ENCODE measurements at places on chromosomes 16 and 17.

GRCh38 chr17:14332331-14332730, 31.4 kb downstream of the HS3ST3B1 start:
- no peak for DNase-seq

DNA sequence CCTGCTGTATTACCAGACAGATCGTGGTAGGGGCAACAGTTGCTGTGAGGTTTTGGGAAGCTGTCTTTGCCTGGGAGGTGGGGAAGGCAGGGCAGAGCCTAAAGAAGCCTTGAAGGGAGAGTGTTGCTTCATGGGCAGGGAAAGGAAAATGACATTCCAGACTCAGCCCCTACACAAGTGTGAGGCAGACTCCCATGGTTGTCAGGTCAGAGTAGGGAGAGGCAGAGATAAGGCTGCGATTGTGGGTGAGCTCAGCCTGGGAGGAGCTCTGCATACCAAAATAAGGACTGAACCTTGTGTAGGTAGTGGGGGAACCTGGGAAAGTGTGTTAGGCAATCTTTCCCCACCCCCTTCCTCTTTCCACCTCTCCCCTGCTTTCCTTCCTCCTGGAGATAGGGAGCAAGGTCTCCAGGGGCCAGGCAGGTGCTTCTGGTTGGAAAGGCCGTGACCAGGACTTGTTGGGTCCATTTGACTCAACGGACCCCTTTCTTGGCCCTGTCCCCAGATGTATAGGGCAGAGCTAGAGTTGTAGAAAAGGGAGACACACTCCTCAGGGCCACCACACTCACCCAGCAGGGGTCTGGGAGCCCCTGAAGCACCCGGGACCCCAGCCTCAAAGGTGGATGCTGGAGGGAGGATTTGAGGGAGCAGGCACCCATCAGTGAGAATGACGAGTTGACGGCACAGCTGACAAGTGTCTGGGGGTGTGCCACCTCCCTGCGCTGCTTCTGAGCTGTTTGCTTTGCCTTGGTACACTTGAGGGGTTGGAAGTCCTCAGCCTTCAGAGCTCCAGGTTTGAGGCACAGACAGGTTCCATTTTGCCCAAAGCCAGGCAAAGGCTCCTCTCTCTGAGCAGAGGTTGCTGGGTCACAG, 18.5 kb upstream of the TOB1 start:
- DNase-seq = no peak

DNA sequence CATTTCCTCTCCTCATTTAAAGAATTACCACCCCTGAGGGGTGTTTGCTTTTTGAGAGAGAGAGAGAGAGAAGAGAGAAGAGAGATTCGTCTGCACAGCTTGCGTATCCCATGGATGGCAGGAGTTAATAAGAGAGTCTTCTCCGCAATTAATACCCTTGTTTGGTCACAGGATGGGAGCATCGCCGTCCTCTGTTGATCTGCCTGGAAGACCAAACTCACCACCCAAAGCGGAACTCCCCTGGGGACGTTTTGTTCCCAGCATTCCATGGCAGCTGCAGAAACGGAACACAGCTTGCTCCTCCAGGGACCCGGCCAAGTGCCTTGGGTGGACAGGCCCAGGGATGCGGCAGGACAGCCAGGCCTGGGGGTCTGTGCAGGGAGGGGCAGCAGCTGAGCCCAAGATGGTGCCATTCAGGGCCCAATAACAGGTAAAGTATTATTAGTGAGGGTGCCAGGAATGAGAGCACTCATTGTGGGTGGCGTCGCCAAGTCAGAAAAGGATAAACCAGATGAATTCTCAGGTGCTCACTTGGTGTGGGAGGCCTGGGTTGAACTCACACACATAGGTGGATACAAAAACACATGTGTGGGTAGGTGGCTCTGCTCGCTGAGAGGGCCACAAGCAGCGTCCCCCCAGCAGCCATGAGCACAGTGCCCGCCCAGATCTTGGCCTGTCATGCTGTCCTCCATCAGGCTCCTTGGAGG, 83.1 kb downstream of the NT5M start:
- no peak for DNase-seq

DNA sequence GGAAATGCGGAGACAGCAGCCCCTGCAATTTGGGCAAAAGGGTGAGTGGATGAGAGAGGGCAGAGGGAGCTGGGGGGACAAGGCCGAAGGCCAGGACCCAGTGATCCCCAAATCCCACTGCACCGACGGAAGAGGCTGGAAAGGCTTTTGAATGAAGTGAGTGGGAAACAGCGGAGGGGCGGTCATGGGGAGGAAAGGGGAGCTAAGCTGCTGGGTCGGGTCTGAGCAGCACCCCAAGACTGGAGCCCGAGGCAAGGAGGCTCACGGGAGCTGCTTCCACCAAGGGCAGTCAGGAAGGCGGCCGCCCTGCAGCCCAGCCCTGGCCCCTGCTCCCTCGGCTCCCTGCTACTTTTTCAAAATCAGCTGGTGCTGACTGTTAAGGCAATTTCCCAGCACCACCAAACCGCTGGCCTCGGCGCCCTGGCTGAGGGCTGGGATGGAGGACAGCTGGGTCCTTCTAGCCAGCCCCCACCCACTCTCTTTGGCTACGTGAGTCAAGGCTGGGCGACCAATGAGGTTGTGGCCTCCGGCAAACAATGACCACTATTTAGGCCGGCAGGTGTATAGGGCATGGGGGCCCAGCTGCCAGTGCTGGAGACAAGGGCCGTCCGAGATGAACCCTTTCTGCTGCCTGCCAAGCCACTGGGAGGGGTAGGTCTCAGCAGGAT, 507 bp downstream of the SERPINF1 start:
- DNase-seq = no peak

GRCh38 chr16:68009157-68009735, 6.5 kb downstream of the DPEP2NB start:
- no peak for DNase-seq

DNA sequence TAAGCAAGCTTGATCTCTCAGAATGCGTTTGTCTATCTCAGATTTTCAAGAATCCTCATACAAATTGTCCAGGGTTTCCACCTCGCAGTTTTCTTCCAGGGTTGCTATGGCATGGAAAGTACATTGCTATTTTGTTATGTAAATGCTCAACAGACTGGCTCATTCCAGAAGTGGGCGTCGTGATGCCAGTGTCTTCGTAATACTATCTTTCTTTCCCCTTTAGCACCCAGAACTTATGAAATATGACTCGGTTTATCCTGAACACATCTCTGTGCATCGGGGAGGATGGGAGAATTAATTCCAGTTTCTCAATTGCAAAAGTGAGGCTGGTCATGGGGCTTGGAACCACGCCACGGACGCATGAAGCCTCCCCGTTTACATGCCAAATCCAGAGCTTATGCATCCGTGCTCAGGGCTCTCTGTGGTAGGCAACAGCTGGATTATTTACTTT, 405.0 kb downstream of the WWOX start:
- no peak for DNase-seq

GRCh38 chr17:79546386-79546785, 64.5 kb downstream of the RBFOX3 start:
- DNase-seq = no peak

DNA sequence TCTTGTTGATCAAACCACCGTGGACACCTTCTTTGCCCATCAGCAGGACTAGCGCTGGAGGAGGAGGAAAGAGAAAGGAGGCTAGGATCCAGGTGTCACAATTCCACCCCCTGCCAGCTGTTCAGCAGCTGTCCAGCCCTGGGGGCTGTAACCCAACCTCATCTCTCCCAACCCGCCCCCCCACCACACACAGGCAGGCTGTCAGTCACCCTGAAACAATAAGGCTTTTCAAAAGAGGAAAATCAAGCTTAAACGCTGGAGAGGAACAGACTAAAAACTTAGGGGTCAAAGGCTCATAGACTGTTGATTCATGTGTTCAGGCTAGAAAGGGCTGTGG, 2.4 kb downstream of the PFN1 start:
- no peak for DNase-seq

DNA sequence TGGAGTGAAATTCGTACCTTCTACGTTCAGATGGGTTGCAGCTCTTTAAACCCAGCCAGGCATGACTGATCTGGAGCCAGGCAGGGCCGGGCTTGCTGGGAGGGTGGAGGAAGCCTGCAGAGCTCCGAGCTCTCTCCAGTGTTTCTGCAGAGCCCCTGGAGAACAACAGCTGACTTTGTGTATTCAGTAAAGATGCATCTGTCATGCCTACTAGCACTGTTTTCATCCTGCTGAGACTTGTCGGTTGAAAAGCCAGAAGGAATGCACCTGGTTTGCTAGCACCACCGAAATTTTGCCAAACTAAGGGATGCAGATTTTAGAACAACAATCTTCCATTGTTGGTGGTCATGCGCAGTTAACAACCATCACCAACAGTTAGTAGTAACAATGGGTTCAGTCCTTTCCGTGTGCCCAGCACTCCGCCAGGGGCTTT, 22.4 kb upstream of the SCNN1B start:
- peak; percentile 59 for DNase-seq

- DNase-seq = peak; percentile 59
Observed at GRCh38 chr17:80270104-80270503, 9.5 kb downstream of the RNF213 start.

All from midbrain (tissue), 1 donor.